Upper lobe of right lung (tissue), 1 donor: ENCODE measurements at places on chromosomes 13 and 19.

DNA sequence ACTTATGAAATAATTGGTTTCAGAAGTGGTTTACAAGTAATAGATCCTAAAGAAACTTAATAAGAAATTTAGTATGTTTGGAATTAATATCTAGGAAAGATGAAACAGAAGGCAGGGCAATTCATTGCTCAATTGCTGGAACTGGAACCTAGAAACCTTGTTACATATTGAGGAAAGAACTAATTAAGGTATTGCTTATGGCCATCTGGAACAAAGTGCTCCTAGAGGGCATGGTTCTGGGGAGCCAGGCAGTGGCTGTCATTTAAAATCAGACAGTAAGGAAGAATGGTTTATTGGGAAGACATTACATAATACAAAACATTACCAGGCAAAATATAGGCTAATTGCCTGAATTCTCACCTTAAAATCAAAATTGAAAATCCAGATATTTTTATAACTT lies 224.1 kb downstream of the SLITRK6 start:
- no peak for DNase-seq

GRCh38 chr13:106197496-106197895 lies 338.0 kb downstream of the EFNB2 start:
- no peak for DNase-seq

DNA sequence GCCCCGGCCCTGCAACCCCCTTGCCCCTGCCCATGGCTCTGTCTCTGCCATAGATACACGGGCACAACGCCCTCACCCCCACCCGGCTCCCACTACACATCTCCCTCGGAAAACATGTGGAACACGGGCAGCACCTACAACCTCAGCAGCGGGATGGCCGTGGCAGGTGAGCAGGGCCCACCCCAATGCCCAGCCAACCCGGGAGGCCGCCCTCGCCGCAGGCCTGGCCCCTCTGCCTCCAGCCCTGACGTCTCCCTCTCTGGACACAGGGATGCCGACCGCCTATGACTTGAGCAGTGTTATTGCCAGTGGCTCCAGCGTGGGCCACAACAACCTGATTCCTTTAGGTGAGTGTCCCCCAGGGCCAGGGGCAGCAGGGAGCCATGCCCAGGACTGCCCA lies 7.7 kb downstream of the YIPF2 start:
- DNase-seq: no peak

GRCh38 chr13:22812793-22813192 lies 368.0 kb upstream of the SGCG start:
- no peak for DNase-seq

DNA sequence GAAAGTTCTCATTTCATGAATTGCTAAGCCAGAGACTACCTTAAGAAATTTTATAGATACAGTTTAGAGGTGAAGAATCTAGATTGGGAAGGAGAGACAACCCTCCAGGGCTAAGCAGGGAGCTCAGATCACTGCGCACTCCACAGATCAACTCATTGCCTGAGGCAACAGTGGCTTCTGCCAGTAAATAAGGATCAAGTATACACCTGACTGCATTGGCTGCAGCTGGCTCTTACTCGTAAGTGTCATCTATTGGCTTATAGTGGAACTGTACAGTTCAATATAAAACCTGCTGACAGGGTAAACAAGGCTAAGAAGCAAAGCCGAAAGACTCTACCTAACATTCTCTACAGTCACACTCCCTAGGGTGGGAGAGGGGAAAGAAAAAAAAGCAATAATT lies 18.0 kb upstream of the C1QTNF9B start:
- DNase-seq: no peak
